ENCODE measurements at places on chromosomes 5 and 9.

- DNase-seq: no peak
Measured at GRCh38 chr9:72360324-72360723, 4.7 kb downstream of the ZFAND5 start.

DNA sequence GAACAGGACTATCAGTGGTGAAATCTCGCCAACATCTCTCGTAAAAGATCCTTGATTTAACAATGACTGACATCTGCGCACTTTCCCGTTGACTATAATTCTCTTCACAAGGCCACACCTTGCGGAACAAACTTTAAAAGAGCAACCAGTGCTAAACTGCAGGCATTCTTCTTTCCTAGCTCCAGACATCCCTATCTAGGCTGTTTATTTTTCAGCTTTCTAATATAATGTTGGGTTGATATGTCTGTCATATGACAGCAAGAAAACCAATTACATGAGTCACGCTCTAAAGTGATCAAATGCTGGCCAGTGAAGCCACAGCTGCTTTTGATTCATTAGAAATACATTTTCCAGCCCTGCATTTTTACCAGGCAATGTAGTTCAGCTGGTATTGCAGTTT is 162.5 kb downstream of the ELAVL2 start:
- DNase-seq: no peak

GRCh38 chr5:44641820-44642219 is 166.9 kb upstream of the MRPS30 start:
- DNase-seq: no peak

GRCh38 chr5:24363789-24364481 is 280.8 kb downstream of the CDH10 start:
- DNase-seq: no peak

DNA sequence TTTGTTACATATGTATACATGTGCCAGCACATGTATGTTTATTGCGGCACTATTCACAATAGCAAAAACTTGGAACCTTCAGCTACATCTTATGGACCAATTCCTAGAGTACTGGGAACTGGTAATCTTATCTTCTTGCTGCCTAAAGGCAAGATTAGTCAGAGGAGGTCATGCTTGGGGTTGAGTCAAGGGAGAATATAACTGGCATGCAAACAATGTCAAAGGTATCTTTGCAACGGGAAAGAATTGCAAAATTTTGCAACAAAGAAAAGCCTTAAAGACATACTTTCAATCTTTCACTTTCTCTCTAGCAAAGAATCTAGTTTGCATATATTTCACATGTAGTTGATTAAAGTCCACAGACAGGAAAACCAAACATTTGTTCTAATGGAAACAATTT is 145.2 kb downstream of the EDIL3 start:
- DNase-seq: no peak

DNA sequence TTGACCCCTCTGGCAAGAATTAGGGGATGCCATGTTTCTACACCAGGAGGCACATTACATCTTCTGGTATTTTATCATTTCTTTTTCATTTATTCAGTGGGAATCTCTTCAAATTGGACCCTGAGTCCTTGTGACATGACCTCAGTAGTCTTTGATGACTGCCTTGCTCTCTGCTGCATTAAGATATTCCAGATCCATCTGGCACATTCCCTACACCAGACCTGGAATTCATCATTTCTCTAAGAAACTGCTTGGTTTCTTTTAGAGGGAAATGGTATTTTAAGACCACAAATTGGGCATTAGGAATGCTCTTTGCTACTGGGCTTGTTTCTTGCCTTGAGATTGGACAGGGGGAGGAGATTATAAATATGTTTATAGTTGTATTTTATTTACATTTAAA is 61.0 kb downstream of the GALNT10 start:
- DNase-seq: no peak

- DNase-seq: no peak
Measured at GRCh38 chr5:171861381-171861780, 75.8 kb downstream of the SMIM23 start.

- DNase-seq: no peak
Measured at GRCh38 chr9:94787266-94787665, 60.8 kb downstream of the AOPEP start.

- DNase-seq: no peak
Measured at GRCh38 chr9:136978073-136978864, 965 bp downstream of the PTGDS start.

GRCh38 chr5:53263151-53263550 is 153.6 kb upstream of the MOCS2 start:
- DNase-seq: no peak

GRCh38 chr9:124458441-124458840 is 8.2 kb downstream of the ADGRD2 start:
- no peak for DNase-seq

- DNase-seq: no peak
Measured at GRCh38 chr5:118678746-118679145, 309.6 kb downstream of the DTWD2 start.

- no peak for DNase-seq
Measured at GRCh38 chr9:128611600-128612394, 44.9 kb downstream of the DYNC2I2 start.
